ENCODE measurements at places on chromosomes 12 and 14.

GRCh38 chr14:99513183-99513694 is 32.0 kb downstream of the CCNK start:
- DNase-seq = no peak

DNA sequence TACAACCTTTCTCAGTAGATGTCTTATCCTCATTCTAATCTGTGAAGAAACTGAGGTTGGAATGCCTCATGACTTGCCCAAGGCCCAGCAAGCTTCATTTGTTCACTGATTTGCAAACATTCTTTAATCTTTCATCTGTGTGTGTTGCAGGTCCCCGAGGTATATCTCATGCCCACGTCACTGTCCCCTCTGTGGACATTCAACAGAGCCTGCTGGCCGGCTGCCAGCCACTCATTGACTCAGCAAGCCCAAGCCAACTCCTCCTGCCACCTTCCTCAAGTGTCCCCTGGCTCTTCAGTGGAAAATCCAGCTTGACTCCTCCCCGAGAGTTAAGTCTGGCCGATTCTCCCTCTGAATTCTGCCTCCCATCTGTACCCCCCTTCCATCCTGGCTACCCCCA is 1.9 kb upstream of the DCAF4 start:
- no peak for DNase-seq

DNA sequence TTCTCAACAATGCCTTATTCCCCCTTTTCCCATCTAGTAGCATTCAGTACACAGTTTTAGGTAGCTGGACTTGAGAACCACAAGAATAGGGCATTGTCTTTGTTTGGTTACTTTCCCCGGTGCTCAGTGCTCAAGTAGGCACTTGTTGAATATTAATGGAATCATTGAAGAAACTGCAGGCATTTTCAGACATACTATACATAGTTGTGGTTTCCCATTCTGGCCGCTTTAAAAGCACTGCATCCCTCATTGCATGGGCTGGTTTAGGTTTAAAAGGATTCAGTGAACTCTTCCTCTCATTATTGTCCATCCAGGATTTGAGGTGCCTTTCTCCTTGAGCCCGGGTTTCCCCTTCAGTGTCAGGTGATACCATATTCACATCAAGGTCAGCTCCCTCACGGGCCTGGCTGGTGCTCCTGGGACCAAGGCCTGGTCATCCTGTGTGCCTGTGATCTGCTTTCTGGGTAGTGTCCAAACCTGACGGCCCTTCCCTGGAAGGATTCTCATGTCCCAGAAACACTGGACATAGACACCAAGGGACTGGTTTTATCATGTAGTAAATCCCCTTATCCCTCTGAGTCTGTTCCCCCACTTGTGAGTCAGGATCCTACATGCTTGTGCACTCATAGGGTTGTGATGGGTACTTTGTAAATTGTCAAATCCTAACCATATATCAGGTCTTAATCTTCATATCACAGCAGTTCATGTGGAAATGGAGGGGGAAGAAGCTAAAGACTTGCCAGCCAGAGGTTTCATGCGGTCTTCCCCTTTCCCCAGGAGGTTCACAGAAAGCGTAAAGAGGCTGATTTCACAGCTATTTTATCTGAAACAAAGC is 7.4 kb downstream of the TCP11L2 start:
- DNase-seq = no peak

DNA sequence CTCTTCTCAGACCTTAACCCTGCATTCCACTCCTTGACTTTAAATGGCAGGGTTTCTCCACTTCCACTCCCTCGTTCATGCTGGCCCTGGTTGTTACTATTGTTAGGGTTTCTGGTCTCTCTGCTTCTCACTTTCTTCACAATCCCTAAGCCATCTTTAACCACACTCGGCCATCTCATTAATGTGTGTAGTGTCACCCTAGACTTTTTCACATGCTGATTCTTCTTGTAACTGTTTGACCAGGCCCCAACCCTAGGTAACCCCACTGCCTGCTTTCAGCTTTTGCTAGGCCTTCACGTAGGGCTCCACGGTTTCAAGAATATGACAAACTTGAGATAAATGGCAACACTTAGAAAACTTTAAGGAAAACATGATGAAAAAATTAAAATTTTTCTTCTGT is 195.1 kb downstream of the IPO8 start:
- no peak for DNase-seq

DNA sequence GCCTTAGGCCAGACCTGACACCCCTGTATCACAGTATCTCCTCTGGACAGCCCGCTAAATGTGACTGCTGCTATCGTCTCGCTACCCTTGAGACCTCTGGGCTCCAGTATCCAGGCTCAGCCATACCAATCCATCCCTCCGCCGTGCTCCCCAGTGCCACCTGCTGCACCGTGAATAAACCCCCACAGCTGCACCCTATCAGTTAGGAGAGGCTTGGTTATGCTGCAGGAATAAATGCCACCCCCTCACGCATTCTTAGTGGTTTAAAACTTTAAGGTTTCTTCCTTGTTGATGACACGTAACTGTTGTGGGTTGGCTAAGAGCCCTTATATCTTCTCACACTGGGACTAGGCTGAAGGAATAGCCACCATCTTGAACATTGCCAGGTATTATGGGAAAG is 12.1 kb downstream of the CCDC63 start:
- no peak for DNase-seq

DNA sequence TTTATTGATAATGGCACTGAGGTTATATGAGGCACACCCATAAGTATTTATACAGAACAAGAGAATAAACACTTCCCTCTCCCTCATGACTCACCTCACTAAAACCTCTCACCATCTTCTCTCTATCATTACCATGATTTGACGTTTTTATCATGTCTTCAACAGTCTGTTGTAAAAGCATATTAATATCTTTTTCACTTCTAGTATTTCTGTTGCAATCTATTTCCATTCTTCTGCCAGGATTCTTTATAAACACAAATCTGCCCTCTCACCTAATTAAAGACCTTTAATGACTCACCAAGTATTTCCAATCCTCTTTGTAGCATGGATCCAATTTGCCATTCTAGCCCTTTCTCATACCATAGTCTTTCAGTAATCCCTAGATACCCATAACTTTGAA is 527.7 kb downstream of the SLC16A7 start:
- no peak for DNase-seq

- no peak for DNase-seq
These were observed 63.2 kb upstream of the GALNT9 start for GRCh38 chr12:132392389-132393244.

DNA sequence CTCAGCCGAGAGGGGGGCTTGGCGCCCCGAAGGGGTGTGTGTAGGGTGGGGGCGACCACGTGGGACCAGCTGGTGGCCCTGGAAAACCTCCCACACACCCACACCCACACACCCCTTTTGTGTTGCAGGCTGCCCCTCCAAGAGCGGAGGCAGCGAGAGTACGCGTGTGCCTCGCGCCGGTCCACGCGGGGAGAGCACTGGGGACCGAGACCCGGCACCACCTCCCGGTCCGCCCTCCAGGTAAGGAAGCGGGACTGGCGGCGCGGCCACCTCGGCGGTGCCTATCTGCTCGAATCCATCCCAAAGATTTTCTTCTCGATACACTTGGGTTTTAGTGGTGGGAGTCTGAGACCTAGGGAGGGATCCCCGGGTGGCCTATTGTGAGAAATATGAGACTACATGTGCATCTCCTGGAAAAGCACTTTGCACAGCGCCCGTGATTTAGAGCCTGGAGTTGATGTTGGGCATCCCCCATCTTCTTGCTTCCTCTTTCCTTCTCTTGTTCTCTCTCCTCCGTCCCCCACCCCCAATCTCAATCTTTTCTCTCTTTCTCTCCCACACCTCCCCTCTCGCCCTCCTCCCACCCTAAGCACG is 393 bp downstream of the SYT1 start:
- no peak for DNase-seq

- no peak for DNase-seq
These were observed 133.4 kb upstream of the FGD4 start for GRCh38 chr12:32265951-32266350.

DNA sequence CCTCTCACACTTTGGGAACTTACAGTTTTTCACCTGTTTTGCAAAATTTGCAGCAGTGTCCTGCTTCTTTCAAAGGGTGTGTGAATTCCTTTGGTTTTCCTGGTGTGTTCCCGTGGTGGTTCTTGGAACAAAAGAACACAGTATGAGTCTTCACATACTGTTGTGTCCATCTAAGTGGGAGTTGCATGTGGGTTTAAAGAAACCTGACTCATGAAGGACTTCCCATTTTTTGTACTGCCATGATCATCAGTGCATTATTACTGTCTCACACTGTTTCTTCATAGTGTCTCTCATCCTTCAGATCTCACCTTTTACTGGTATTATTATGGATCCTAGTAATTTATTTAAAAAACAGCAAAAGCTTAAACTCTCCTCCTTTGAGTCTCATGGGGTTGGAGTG is 3.8 kb upstream of the GZMH start:
- DNase-seq = no peak

- no peak for DNase-seq
These were observed 1.3 kb upstream of the ADGRD1 start for GRCh38 chr12:130952171-130952954.

DNA sequence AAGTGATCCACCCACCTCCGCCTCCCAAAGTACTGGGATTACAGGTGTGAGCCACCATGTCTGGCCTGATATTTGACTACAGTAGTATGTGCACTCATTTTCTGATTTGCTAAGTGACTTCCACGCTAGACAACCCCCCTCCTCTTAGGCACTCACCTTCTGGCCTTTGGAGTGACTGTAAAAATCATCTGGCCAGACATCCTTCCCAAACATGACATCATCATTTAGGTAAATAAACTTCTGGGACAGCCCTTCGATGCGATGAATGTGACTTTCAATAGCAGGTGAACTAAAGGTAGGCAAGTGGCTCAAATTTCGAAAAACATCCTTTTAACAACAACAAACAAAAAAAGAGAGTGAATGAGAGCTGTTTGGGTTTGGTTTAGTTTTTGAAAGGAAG is 30.6 kb upstream of the SYCP3 start:
- no peak for DNase-seq

DNA sequence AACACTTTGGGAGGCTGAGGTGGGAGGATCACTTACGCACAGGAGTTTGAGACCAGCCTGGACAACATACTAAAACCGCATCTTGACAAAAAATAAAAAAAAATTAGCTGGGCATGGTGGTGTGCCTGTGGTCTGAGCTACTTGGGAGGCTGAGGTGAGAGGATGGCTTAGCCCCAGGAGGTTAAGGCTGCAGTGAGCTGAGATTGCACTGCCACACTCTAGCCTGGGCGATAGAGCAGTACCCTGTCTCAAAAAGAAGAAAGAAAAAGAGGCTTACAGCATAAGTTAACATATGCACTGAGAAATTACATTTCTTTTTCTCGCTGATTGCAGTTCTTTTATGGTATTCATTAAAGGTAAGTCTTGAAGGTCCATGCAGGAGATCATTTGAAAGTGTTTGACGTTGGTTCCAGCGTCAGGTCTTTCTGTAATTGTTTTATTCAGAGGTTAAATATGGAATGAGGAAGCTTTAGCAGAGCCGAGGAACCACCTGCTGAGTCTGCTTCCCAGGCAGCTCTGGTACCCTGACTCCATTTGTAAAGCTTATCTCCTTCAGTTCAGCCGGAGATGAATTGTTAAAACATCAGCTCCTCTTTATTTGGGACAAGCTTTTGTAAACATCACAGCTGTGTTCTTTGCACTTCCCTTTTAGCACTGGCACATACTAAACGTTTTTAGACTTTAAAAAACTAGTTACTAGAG is 18.5 kb downstream of the SFSWAP start:
- no peak for DNase-seq

GRCh38 chr12:57861967-57862366 is 15.4 kb upstream of the CTDSP2 start:
- DNase-seq = no peak

DNA sequence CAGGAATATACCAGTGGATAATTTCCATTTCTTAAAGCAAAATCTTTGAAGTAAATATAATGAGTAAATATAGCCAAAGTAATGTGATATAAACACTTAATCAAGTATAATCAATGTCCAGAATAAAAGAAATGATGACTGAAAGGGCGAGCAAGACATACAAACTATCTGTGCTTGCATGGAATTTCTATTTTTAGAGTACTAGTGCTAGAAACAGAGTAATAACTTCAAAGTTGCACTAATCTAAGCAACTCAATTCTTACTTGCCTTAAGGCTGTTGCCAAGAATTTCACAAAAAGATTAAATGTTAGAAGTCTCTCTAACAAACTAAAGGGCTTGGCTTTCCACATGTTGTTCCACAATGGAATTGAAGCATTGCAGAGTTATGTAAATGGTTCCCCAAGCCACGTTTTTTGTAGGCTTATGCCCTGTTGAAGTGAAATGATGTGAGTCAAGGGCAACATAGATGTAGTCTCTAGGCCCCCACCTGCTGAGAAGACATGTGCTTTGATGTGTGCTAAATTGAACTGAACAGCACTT is 175.0 kb upstream of the LMNTD1 start:
- no peak for DNase-seq

GRCh38 chr12:111730420-111730819 is 36.3 kb upstream of the ALDH2 start:
- DNase-seq = no peak

DNA sequence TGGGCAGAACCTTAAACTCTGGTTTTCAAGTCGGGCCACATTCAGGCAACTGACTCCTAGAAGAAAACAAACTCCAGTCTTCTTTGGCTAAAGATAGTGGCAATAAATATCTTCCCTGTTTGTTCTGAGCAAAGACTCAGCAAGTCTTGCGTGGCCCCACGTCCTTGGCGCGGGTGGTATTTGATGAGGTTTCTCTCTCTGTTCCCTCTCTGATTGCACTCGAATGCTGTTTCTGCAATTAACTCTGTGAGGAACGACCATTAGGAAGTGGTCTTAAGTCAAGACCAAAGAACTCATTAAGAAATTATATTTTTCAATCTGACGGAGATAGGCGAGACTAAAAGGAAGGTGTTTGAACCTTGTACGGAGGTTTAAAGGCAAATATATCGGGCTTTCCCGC is 177.6 kb downstream of the TMEM132C start:
- no peak for DNase-seq

GRCh38 chr12:132687211-132688164 is at the start of the genes POLE and PXMP2:
POLE (minus strand) TSS chr12:132687342; CDS start chr12:132687315, 27 bp downstream.
PXMP2 (plus strand) TSS chr12:132687587; CDS start chr12:132687671, 84 bp downstream.
- DNase-seq = peak; percentile 98

DNA sequence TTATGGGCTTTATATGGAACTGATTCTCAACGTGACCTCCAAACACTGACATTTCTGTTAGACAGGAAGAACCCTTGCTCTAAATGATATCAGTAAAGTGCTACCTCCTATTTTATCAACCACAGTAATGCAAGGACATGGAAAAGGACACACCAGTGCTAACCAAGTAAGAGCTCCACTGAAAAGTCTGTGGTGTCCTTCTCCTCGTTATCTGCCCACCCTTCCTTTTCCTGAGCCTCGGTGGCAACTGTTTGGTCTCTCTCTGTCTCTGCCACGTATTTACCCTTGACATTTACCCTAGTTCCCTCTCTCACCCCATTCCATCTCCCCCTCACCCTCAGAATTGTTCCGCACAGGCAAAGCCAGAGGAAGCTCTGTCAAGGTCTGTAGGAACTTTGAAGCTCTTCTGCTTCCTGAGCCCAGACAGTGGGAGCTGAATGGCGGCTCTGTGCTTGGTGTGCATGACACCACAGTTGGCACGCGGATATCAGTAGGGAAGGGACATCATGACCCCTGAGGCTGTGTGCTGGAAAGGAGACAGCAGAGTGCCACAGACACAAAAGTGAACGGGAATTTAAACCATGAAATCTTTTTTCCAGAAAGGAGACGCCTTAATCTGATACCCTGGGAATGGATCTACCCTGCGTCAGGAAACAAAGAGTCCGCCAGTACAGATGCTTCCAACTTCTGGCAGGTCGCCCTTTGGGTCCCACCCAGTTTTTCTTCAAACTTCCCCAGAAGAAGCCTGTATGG is 50.8 kb downstream of the NTN4 start:
- no peak for DNase-seq

- peak; percentile 30 for DNase-seq
These were observed 42.1 kb downstream of the SERPINA3 start for GRCh38 chr14:94654071-94654861.
